ENCODE measurements at places on chromosomes 12 and 14.

DNA sequence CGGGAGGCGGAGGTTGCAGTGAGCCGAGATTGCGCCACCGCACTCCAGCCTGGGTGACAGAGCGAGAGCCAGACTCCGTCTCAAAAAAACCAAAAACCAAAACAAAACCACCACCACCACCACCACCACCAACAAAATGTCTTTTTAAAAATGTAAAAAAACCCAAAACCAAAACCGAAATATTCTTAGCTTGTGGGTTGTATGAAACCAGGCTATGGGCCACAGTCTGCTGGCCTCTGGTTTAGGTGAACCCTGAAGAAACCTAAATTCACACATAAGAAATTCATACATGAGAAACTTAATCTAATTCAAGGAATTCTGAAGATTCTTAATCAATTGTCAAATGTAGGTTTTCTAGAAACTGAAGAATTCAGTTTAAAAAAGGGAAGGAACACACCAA lies 37.6 kb downstream of the INSM2 start:
- DNase-seq, result no peak

DNA sequence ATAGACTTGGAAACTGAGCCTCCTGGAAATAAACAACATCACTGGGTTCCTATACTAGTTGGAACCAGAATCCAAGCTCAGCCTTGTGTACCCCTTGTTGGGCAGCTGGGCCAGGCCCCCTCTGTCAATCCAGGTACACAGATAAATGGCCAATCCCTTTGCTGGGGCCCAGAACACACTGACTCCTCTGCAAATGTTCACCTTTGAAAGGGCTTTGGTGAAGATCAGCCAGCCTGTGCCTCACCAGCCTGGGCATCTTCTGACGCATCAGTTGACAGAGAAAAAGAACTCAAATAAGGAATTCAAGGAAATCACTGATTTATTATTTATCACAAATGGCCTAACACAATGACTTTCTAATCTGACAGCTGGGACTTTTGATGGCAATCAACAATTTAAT lies 1090.2 kb downstream of the BCL11B start:
- DNase-seq, result no peak

- DNase-seq, result no peak
These were observed 226.8 kb downstream of the FBXL14 start for GRCh38 chr12:1367331-1368291.

- no peak for DNase-seq
These were observed 48.5 kb downstream of the ADGRD1 start for GRCh38 chr12:131002216-131002631.

GRCh38 chr12:116101991-116102390 lies 175.5 kb downstream of the MED13L start:
- no peak for DNase-seq

GRCh38 chr14:104174051-104174450 lies 35.7 kb downstream of the KIF26A start:
- no peak for DNase-seq

All from NCI-H226 (cell line).